Activated CD8-positive, alpha-beta T cell treated with anti-CD3 and anti-CD28 coated beads, Interleukin-2, amount 10 ng/mL, durations not matched to agents 7 days and 5 days (primary cell): ENCODE measurements at places on chromosomes 12 and 14. TPM values are rescaled to one million over a fixed set of nuclear protein-coding genes. Genes with fewer than 3 reads are reported as not detected.

- H3K4me3 ChIP-seq = no peak overlapping the region
- H3K36me3 ChIP-seq = peaks cover 20% of the 10 kb centered on the region
- H3K27ac ChIP-seq = peak overlapping the region; percentile 5
- H3K27me3 ChIP-seq = no peaks in the 10 kb centered on the region
- no peak for DNase-seq
Observed at GRCh38 chr14:93965287-93965821, 11.0 kb downstream of the ASB2 start.

- H3K36me3 ChIP-seq = no peaks in the 10 kb centered on the region
- peaks cover 5% of the 10 kb centered on the region for H3K27me3 ChIP-seq
- H3K27ac ChIP-seq = no peak overlapping the region
- no peak for DNase-seq
- H3K4me3 ChIP-seq = no peak overlapping the region
- peaks cover 4% of the 10 kb centered on the region for H3K4me1 ChIP-seq
Observed at GRCh38 chr14:34662561-34663088, 32.7 kb upstream of the SNX6 start.

DNA sequence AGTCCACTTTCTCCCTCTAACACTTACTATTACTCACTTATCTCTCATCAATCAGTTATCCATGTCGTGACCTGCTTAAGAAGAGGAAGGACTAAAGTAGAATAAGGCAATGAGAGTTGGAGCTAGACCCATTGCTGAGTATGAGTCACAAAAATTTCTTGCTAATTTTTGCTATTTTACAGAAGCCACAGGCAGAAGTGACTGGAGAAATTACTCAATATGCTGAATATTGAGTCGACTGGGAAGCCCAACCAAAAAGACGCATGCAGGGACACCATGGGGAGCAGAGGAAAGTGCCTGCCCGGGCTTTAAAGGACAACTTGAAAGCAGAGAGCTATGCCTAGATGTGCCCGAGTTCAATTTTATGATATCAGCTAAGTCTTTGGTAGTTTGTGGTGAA lies 115.4 kb upstream of the FOXG1 start:
- no peaks in the 10 kb centered on the region for H3K36me3 ChIP-seq
- H3K27ac ChIP-seq = no peak overlapping the region
- no peak overlapping the region for H3K4me3 ChIP-seq
- no peak for DNase-seq
- H3K27me3 ChIP-seq = no peaks in the 10 kb centered on the region

- H3K27me3 ChIP-seq = no peaks in the 10 kb centered on the region
- H3K4me1 ChIP-seq = peaks cover 23% of the 10 kb centered on the region
- no peak overlapping the region for H3K4me3 ChIP-seq
- no peak for DNase-seq
Observed at GRCh38 chr14:89319687-89320086, 97.3 kb downstream of the FOXN3 start.

DNA sequence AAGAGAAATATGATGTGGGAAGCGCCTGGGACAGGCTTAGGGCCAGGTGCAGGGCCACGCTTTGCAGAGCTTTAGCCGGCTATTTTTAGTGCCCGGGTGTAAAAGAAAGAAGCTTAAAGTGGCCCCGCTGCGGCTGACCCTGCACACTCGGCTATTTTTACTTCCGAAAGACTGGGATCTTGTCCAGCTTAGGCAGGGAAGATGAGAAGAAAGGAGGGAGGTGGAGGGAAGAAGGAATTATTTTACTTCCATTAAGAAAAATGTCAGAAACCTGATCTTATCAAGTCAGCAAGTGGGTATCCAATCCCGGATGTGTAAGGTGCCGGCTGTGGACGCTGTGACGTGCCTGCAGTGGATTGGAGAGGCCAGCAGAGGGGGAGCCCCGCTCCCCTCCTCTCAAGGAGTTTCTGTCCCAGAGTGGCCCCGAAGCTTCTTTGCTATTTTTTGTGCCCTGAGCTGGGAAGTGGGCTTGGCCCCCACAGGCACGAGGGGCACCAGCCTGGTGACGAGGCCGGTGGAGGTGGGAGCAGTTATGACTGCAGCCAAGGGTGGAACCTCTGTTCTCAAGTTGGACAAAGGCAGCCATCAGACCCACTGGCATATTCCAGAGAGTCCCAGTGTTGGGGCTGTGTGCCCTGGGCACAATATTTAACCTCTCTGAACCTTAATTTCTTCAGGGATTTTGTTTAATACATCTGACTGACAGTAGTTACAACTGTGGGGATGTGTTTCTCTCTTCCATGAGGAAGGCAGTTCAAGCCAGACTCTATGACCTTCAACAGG lies 97.7 kb downstream of the ESRRB start:
- H3K27ac ChIP-seq = no peak overlapping the region
- DNase-seq = no peak
- H3K27me3 ChIP-seq = peaks cover 6% of the 10 kb centered on the region

DNA sequence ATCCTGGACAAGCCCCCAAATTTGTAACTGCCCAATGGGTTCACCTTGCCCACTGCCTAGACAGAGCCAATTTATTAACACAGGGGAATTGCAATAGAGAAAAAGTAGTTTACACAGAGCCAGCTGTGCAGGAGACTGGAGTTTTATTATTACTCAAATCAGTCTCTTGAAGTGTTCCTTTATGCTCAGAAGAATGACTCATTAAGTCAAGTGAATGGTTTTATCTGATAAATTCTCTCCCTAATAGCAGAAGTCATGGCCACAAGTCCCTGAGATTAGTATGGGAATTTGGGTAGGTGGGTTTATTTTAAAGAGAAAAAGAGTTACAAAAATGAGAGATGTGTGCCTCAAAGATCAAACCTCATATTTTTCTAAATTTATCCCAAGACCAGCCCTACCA lies 122.8 kb upstream of the NUDT4 start:
- no peak for DNase-seq
- H3K36me3 ChIP-seq = peaks cover 10% of the 10 kb centered on the region
- no peak overlapping the region for H3K27ac ChIP-seq
- H3K27me3 ChIP-seq = no peaks in the 10 kb centered on the region
- no peak overlapping the region for H3K4me3 ChIP-seq

- no peaks in the 10 kb centered on the region for H3K27me3 ChIP-seq
- H3K27ac ChIP-seq = no peak overlapping the region
- no peak overlapping the region for H3K4me3 ChIP-seq
- no peaks in the 10 kb centered on the region for H3K4me1 ChIP-seq
- H3K36me3 ChIP-seq = no peaks in the 10 kb centered on the region
- DNase-seq = no peak
Observed at GRCh38 chr12:77686760-77687159, 143.9 kb upstream of the NAV3 start.

- H3K27ac ChIP-seq = no peak overlapping the region
- peaks cover 15% of the 10 kb centered on the region for H3K4me1 ChIP-seq
- peaks cover 57% of the 10 kb centered on the region for H3K36me3 ChIP-seq
- DNase-seq = no peak
Observed at GRCh38 chr14:20278414-20278813, 27.3 kb downstream of the TTC5 start.

- no peak overlapping the region for H3K27ac ChIP-seq
- H3K4me3 ChIP-seq = no peak overlapping the region
- no peak for DNase-seq
- no peaks in the 10 kb centered on the region for H3K4me1 ChIP-seq
Observed at GRCh38 chr14:46985529-46986380, 334.2 kb upstream of the RPL10L start.

- H3K4me3 ChIP-seq = no peak overlapping the region
- H3K36me3 ChIP-seq = no peaks in the 10 kb centered on the region
- peaks cover 4% of the 10 kb centered on the region for H3K27me3 ChIP-seq
- H3K4me1 ChIP-seq = no peaks in the 10 kb centered on the region
Observed at GRCh38 chr14:72217135-72217534, 284.9 kb downstream of the RGS6 start.

Gene HOXC4
- total RNA-seq = 1.3 TPM

DNA sequence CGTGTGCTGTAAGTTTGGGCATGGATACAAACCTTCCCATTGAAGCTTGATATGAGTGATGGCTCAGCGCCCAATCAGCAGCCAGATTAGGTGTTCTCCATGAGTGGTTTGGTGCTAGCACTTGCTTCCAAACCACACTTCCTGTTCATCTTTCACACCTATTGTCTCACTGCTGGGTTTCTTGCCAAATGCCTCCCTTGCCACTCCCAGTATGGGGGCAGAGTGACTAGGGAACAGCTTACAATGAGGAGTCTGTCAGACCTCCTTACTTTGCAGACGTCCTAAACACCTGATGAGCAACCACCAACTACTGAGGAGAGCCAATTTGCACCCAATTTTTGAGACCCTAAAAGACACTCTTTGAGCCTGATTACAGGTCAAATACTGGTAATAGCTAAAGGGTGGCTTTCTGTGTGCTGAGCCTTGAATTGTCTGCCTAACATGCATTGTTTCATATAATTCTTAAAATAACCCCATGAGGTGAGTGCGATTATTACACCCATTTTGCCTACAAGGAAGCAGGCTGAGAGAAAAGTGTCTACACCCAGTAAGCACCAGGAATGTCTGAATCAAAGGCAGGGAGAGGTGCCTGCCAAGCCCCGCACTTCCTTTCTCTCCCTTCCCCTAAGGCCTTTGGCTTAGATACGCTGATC lies 48.4 kb upstream of the FOS start:
- H3K27me3 ChIP-seq = peaks cover 6% of the 10 kb centered on the region
- H3K4me3 ChIP-seq = no peak overlapping the region
- no peaks in the 10 kb centered on the region for H3K36me3 ChIP-seq
- DNase-seq = peak; percentile 64

Gene BDKRB2
- not detected for total RNA-seq

DNA sequence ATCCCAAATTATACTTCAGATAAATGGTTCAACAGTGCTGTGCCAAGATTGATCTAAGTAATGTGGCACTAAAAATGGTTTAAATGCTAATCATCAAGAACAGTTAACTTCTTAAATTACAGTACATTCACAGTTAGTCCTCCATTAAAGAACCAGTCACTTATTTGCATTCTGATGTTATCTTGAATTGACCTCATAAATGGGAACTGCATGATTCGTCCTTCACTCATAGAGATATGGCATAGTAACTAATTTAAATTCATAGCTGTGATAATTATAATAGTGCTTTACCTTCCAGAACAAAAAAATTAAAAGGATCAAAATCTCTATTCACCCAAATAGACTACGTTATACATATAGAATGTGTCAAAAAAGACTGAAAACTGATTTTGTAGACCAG lies 61.1 kb downstream of the COCH start:
- peaks cover 21% of the 10 kb centered on the region for H3K36me3 ChIP-seq

GRCh38 chr12:63894132-63894531 lies 49.6 kb downstream of the SRGAP1 start:
- H3K4me3 ChIP-seq = no peak overlapping the region
- no peak overlapping the region for H3K27ac ChIP-seq
- peaks cover 2% of the 10 kb centered on the region for H3K27me3 ChIP-seq

DNA sequence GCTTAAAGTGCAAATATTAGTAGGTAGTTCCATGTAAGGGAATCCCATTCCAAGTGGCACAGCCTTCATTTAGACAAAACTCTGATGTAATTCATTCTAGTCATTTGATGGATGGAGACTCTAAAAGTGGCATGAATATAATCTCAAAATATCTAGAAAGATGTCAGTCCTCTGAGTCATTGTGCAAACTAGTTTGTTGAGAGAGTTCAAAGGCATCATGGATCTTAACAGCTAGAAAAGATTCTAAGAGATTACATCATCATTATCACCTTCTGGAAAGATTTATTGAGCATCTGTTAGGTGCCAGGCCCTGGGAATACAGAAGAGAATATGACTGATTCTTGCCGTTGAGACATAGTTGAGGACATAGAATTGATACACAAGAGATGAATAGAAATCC lies 30.7 kb downstream of the CRADD start:
- no peaks in the 10 kb centered on the region for H3K27me3 ChIP-seq
- H3K27ac ChIP-seq = no peak overlapping the region
- no peaks in the 10 kb centered on the region for H3K4me1 ChIP-seq
- H3K4me3 ChIP-seq = no peak overlapping the region
- no peak for DNase-seq

Gene RAD9B
- 2.3 TPM for total RNA-seq

- no peaks in the 10 kb centered on the region for H3K4me1 ChIP-seq
- no peak overlapping the region for H3K4me3 ChIP-seq
- no peaks in the 10 kb centered on the region for H3K36me3 ChIP-seq
Observed at GRCh38 chr12:56877195-56878009, 56.8 kb downstream of the SDR9C7 start.

Gene MYF6
- not detected for total RNA-seq

DNA sequence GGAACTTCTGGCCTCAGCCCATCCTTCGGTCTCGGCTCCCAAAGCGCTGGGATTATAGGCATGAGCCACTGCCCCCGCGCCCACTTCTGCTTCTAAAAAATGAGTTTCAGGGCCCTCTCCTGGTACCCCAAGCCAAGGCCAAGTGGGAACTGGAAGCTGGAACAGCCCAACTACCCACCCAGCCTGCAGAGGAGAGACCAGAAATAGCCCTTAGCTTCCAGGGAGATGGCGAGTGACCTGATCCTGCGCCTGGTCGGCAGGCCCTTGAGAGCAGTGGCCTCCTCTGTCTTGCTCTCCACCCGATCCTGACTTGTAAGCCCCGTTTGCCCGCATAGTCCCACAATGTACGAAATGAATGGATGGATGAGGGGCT lies 31.2 kb upstream of the PLEKHG6 start:
- H3K4me1 ChIP-seq = peaks cover 9% of the 10 kb centered on the region
- no peaks in the 10 kb centered on the region for H3K36me3 ChIP-seq
- no peak overlapping the region for H3K27ac ChIP-seq
- DNase-seq = no peak
- peaks cover 19% of the 10 kb centered on the region for H3K27me3 ChIP-seq

DNA sequence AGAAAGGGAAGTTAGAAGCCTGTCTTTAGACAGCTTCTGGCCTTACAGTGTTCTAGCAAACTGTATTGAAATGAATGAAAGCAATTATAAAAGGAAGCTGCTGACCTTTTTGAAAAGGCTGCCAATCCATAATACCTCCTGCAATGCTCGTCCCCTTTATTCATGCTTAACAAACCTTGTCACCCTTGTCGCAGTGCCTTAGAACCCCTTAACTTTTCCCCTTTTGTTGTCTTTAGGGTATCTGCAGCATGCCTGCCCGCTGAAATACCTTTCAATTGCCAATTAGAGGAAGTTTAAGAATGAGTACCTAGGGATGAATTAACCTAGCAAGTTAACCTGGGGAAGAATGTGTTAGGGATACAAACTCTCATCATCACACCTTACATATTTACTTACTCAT lies 731.2 kb downstream of the RERGL start:
- H3K27ac ChIP-seq = no peak overlapping the region
- H3K4me3 ChIP-seq = no peak overlapping the region
- H3K27me3 ChIP-seq = no peaks in the 10 kb centered on the region
- no peaks in the 10 kb centered on the region for H3K4me1 ChIP-seq
- H3K36me3 ChIP-seq = no peaks in the 10 kb centered on the region
- no peak for DNase-seq
